Astrocyte of the spinal cord (primary cell): ENCODE measurements at places on chromosomes 3 and 15.

GRCh38 chr15:57731530-57732103 lies 25.1 kb downstream of the POLR2M start:
- no peak for DNase-seq

DNA sequence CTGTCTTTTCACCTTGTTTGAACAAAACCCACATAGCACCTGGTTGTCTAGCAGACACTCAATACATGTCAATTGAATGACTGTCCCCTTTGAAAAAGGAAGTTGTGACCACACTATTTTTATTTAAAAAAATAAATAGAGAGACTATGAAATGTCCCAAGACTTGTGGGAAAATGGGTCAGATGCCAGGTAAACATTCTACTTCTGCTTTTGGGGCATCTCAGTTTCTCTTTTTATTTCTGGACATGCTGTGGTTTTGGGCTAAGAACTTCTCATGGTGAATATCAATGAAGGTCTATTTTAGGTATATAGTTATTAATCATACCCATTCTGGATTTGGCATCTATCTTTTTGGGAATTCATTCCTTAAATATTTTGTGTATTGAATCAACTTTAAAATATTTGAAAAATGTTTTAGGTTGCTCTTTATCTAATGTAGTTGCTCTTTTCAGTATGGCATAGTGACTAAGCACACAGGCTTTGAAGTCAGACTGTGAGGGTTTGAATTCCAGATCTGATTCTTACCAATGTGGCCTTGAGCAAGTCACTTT lies 4.4 kb downstream of the TMEM45A start:
- peak; percentile 64 for DNase-seq

GRCh38 chr3:4772171-4772804 lies 206.9 kb upstream of the BHLHE40 start:
- peak; percentile 55 for DNase-seq

GRCh38 chr15:33826201-33826600 lies 142.1 kb upstream of the CHRM5 start:
- DNase-seq = no peak

GRCh38 chr3:44442596-44443309 lies 34.7 kb downstream of the ZNF445 start:
- DNase-seq = no peak

DNA sequence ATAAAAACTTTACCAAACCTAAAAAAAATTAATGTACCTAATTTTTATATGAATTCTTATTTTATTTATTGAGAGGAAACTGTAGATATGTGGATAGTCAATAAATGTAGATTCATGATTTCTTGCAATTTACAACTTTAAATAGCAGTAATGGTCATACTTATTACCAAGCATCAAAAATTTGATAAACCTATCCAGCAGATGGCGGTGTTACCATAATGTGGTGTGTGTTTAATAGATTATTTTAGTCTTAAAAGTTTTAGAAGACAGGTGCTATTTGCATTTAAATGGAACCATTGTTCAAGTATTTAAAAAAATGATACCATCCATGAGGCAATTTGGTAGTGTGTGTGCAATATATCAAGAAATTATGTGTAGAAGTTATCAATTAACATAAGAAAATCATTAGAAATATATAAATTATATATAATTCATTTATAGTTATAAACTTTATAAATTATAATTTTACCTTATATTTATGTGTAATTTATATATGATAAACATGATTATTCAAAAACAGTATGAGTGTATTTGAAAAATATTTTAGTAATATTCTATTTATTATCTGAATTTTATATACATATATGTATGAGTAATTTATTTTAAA lies 176.0 kb upstream of the BCHE start:
- peak; percentile 64 for DNase-seq

GRCh38 chr3:63497641-63498040 lies 154.8 kb upstream of the SNTN start:
- DNase-seq = no peak

DNA sequence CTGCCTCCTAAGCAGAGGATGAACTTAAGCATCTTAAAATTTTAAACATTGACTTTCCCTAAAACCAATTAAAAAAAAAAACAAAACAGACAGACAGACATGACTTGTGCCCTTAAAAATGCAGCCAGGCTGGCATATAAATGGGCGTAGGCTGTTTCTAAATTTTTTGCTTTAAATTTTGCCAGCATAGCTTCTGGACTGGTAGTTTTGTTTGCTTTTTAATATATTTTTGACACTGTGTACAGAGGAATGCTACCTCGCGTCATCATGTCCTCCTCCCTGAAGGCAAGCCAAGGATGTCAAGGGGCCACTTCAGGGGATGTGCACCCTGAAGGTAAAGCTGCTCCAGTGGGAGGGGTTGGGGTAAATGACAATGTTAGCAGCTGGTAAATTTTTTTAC lies 134.8 kb downstream of the PGPEP1L start:
- DNase-seq = no peak

- DNase-seq = peak; percentile 45
Measured at GRCh38 chr3:184874709-184875644, 63.0 kb downstream of the VPS8 start.

GRCh38 chr15:39310633-39311032 lies 270.2 kb upstream of the THBS1 start:
- no peak for DNase-seq

- DNase-seq = no peak
Measured at GRCh38 chr15:49817100-49817499, 196.3 kb downstream of the DTWD1 start.

DNA sequence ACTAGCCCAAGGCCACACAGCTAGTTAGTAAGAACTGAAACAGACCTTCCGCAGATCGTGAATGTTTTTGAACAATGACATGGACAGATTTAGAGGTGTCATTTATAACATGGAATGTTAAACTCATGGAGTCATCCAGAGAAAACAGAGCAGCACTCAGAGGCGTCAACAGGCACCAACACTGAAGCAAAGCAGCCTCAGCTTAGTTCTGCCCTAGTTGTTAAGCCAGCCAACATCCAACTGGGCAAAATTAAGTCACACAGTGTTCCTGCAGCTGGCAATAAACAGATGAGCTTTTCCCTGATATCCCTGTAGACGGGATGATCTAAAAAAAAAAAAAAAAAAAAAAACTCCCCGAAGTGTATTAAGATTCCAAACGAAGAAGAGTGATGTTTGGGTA lies 13.6 kb downstream of the DCLK3 start:
- no peak for DNase-seq

DNA sequence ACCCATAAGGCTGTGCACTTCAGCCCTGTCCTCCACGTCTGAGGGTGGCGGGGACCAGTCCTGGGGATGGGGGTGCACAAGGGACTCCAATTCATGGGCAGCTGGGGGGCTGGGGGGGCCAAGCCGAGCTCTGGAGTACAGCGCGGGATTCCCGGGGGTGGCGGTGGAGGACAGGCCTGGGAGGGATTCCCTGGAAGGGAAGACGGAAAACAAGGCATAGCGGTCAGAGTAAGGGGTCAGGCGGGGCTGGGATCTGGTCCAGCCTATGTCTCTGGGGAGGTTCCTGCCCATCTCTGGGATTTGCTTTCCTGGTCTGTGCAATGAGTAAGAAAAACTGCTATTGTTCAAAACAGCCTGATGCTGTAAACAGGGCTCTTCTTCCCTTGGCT lies 8.1 kb upstream of the IGDCC3 start:
- DNase-seq = no peak

DNA sequence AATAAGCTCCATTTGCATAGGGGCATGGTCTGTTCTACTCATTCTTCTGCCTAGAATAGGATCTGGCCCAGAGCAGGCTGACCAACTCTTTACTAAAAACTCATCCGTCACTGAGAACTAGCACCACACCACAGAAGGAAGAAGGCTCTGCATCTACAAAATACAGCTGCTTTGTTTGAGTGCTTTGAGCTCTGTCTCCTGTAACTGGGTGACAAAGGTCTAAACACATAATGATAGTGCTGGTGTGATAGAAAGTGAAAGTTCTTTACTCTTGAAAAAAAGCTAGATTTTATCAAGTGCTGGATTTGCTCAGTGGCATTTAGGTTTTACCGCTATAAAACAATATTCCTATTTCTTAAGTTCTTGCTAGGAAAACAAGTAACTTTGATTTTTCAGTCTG lies 140.7 kb downstream of the FHIT start:
- DNase-seq = no peak

DNA sequence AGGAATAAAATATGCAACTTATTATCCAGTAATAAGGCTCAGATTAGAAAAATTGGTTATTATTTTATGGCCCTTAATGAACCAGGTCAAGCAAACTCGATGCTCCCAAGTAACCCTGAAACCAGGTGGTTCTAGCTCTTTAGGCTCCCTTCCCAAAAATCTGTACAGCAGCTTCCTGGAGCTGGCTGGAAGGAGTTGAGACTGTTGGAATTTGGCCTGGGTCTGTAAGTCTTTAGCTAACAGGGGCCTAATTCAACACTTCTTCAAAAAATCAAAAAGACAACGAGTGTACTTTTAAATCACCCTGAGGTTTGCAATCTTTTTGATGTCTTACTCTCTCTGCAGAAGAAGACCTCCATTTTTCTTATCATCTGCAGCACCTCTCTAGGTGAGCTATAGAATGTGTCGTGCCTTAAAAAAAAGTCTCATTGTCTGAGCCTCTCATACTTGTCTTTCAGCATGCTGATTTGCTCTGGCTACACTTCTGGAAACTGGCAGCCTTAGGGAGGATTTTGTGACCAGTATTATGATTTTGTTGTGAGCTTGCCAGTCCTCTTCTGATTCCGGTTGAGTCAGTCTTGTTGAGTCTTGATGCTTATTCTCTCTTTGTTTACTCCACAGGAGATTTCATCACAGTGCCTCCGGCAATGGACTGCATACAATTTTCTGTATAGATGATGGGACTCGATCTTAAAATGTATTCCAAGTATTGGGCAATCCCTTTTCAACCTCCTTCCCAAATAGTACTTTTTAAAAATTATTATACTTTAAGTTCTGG lies 235.0 kb upstream of the KBTBD8 start:
- peak; percentile 7 for DNase-seq

- peak; percentile 77 for DNase-seq
Measured at GRCh38 chr3:129650256-129650872, 43.9 kb upstream of the PLXND1 start.

- no peak for DNase-seq
Measured at GRCh38 chr3:127222664-127223063, 29.7 kb downstream of the PRR23E start.

GRCh38 chr15:99704444-99704838 lies 28.8 kb downstream of the LYSMD4 start:
- DNase-seq = peak; percentile 91

GRCh38 chr15:93981706-93982105 lies 249.7 kb upstream of the MCTP2 start:
- DNase-seq = no peak

- DNase-seq = no peak
Measured at GRCh38 chr15:26421065-26421464, 351.8 kb downstream of the GABRB3 start.

DNA sequence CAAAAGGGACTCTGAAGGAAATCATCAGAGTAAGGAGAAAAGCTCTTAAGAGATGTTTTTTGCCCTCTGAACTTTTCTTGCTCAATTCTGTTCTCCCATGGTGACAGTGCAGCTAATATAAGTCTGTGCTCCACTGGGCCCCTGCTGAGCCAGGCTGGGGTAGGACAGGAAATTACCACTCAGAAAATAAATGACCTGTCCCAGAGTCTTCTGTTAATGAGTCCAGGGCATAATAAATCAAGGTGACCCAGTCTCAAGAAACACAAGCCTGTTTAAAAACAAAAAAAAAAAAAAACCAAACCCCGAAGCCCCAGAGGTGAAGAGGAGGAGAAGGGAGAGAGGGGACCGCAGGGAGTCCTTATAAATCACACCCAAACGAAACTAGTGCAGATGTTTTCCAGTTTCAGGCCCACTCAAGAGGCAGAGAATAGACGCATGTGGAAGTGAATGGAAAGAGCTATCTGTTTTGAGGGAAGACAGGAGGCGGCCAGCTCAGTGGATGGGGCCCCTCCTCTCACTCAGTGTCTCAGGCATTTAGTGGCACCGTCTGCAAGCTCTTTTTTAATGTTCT lies 59.8 kb upstream of the BOC start:
- peak; percentile 83 for DNase-seq

DNA sequence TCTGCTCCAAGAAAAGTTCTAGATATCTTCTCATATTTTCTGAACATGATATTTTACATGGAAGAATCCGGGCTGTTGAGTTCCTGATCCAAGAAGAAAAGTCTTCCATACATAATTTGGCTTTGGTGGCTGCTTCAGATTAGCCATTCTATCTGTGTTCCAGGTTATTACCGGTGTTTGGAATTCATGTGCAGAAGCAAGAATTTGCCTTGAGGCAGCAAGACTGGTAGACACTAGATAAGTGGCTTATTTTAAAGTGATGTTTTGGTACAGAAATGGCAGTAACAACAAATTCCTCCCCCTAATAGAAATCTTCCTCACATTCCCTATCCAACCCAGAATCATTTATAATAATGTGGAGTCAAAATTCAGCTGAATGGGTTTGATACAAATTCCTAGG lies 29.2 kb downstream of the MITF start:
- DNase-seq = no peak

- DNase-seq = peak; percentile 78
Measured at GRCh38 chr3:190053919-190054672, 66.6 kb downstream of the P3H2 start.

GRCh38 chr3:106673926-106674569 lies 703.2 kb upstream of the CCDC54 start:
- DNase-seq = no peak

DNA sequence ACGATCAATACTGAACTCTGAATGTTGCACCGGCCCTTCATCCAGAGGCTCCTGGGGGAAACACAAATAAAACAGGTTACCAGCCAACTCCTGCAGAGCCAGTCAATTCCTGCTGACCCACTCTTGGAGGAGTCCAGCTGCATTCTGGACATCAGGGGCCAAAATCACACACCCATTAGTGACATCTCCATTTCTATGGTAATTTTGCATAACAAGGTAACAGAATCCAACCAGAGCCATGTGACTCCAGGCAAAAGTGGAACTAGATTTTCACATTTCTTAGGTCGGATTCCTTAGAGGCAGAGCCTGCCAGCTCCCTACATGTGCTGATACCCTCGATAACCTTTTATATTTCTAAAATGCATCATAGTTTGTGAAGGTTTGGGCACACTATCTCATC lies 119.2 kb upstream of the CTNNB1 start:
- DNase-seq = no peak

DNA sequence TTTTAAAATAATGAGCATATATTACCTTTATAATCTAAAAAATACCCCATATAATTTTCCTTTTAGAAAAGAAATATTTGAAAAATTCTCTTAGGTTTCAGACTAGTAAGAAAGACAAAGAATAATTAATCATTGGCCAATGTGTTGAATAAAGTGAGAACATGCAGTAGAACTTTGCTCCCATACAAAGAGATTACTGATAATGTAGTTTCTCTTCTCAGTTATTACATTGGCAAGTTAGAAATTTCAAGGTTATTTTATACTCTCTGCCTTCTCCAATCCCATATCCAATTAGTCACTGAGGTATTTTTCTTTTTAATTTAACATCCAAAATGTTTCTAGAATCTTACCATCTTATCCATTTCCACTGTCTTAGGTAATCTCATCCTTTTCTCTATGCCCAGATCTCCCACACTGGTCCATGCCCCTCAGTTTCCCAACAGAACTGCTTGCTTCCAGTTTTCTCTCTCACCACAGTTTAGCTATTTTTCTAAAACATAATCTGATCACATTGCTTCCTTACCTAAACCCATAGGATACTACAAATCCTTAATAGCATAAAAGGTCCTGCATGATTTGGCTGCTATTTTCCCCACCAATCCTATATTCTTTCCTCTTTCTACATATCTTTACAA lies 10.8 kb downstream of the XRN1 start:
- no peak for DNase-seq

GRCh38 chr3:140252812-140253656 lies 318.0 kb downstream of the CLSTN2 start:
- DNase-seq = no peak

- no peak for DNase-seq
Measured at GRCh38 chr15:86115145-86115801, 35.6 kb downstream of the AGBL1 start.
